ENCODE measurements at places on chromosomes 6 and 20.
A peak's percentile ranks its signal among the peaks of the same experiment; 100 is the strongest.

GRCh38 chr6:92404281-92404680 lies 1015.1 kb downstream of the EPHA7 start:
- DNase-seq: no peak

DNA sequence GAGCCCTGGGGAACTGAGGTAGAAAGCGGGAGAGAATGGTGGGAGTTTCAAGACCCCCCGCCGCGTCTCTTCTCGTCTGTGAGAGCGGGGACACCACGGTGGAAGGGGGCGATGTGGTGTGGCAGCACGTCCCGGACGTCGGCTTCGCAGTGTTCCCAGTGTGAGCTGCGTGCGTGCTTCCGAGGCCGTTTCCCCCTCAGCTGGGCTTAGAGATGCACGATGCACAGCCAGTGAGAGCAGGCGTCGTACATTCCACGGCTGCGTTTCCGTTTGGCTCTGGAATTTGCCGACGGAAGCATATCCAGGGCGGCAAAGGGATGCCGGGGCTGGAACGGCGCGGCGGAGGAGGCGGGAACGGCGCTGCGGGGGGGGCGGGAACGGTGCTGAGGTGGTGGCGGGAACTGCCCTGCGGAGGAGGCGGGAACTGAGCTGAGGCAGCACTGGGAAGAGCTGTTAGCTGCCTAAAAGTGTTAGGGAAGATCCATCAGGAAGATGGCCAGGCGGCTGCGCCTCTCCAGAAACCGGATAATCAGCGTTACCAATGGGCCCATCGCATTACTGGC lies 37.7 kb downstream of the KIF25 start:
- peak; percentile 84 for DNase-seq

DNA sequence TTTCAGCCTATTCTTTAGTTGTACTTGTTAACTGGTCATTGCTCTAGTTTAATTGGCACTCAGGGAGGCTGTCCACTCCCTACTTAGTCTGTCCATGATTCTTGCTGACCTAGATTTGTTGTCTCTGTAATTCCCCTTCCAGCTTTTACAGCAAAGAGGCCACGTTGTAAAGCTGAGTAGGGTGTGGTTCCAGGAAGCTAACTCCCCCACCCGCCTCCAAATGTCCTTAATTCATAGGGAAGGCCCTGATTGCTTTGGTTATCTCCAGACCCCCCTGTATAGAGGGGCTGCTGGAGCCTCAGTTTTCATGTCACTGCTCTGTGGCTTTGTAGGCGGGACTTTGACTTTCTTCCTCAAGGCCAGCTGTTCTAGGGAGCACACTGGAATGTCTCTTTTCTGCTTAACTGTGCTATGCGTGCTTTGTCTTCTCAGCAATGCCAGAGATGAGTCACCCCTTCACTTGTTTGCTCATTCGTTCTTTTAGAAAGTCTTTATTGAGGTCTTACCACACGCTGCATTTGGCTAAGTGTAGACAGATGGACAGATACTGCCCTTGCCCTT lies 175.1 kb upstream of the JAG1 start:
- DNase-seq: peak; percentile 98

- peak; percentile 91 for DNase-seq
Measured at GRCh38 chr6:47094241-47094925, 52.3 kb upstream of the ADGRF1 start.

DNA sequence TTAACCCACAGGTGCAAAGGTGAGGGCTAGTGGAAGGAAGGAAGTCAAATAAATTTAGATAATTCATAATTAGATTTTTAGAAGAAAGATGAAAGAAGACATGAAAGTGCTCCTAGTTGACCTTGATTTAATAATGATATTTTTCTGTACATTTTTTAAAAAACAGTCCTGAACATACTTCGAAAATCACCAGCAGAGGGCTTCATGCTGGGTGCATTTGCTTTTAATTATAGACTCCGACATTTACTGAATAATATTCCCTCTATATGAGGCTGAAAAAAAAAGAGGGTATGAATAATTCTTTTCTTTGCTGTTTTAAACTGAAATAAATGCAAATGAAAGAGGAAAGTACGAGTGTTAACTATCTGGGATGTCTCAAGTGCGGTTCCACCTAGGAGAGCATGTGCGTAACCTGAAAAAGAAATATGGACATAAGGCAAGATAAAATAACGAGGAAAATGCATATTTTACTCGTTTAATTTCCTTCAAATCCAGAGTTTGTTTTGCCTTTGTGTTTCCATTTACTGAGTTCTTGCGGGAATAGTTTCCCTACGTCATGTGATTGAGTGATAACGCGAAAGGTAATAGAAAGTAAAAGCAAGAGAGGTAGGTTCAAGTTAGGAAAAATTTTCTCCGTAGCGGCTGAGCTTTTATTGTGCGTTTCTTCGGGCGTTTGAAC lies 3.1 kb upstream of the TFAP2B start:
- DNase-seq: no peak

DNA sequence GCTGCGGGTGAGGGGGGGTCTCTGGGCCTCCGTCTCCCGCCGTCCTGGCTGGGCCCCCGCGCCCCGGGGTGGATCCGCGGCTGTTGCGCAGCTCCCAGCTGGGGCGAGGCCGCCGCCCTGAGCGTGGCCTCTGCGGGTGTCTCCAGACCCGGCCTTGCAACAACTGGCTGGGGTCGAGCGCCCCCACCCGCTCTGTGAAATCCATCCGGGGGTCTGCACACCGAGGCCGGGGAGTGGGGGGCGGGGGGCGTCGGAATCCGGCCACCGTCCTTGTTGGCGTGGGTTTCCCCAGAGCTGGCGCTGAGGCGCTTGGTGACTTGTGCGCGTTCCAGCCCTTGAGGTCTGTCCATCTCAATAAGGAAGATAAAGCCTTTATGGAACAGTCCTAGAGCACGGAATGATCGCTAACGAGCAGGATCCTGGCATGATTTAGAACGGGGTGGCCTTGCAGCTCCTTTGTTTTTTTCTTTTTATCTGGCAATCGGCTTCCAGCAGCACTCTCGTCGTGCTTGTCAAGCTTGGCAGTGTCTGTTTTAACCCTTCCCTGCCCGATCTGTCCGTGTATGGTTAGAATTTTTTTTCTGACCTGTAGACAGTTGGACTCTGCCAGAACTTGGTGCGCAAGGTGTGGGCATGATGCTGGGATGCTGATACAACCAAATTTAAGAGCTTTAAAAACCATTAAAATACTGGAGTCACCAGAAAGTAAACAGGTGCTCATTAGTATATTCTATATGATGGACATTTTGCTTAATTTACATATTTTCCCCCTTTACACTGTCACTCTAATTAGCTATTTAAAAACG lies 675 bp downstream of the DSTN start:
- DNase-seq: peak; percentile 74

- DNase-seq: no peak
Measured at GRCh38 chr6:157452096-157452495, 71.1 kb downstream of the ZDHHC14 start.

DNA sequence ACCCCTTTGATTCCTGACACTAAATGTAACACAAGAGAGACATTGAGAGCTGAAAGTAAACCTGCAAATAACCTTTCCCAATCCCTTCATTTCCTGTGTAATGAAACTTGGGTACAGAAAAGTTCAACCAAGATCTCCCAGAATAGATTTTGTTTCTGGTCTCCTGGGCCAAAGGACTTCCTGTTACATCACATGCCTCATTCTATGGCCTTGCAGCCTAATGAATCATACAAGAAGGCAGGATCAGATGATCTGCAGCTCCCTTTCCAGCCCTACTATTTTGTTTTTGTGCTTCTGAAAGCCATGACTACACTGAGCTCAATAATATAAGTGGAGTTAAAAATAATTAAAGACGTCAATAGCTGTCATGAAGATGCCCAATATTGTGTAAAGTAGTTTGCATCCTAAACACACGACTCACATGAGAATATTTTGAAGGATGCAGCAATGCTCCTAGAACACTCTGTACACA lies 73.4 kb upstream of the NOX3 start:
- peak; percentile 84 for DNase-seq

- DNase-seq: no peak
Measured at GRCh38 chr6:23445157-23445710, 680.8 kb upstream of the NRSN1 start.
